Hematopoietic multipotent progenitor cell treated with erythropoietin and hydrocortisone succinate and interleukin-3 and kit ligand, for 4 days (in vitro differentiated cells): ENCODE measurements at places on chromosomes 4 and X.

DNA sequence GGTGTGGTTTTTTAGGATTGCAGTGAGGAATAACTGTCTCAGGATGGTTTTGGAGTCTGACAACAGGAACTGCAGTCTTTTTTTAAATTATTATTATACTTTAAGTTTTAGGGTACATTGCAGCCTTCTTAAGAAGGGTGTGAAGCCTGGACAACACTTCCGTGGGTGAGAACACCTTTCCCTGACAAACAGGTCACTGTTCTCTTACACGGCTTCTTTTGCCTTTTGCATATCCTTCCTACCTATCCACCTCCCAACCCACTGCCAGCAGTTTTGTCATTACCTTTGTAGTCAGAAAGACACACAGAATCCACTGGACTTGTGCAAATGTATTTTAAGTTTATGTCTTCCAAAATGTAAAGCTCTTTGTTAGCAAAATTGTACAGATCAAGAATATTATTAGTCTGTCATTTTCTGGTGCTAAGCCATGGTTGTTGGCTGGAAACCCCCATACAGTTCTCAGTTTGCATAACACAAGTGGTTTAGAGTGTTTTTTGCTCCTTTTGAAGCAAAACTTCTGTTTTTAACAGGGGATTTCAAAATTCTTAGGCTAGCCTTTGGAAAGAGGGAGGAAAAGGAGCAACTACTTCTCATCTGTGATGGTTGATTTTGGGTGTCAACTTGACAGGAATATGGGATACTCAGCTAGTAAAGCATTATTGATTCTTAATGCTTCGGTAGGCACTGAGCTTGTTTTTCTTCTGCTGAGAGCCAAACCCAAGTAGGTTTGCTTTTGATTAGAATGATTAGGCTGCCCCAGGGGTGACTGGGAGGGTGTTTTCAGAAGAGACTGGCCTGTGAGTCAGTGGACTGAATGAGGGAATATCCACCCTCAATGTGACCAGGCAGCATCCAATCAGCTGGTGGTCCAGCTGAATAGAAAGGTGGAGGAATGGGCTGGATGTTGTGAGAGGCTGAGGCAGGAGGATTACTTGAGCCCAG is 29.4 kb upstream of the KLHL2 start:
- DNase-seq: no peak

- no peak for DNase-seq
Measured at GRCh38 chr4:110484767-110485166, 8.8 kb downstream of the ENPEP start.

- DNase-seq: no peak
Measured at GRCh38 chrX:49977319-49978090, 55.1 kb downstream of the CLCN5 start.

GRCh38 chrX:115284877-115285276 is 4.6 kb upstream of the LUZP4 start:
- DNase-seq: no peak

DNA sequence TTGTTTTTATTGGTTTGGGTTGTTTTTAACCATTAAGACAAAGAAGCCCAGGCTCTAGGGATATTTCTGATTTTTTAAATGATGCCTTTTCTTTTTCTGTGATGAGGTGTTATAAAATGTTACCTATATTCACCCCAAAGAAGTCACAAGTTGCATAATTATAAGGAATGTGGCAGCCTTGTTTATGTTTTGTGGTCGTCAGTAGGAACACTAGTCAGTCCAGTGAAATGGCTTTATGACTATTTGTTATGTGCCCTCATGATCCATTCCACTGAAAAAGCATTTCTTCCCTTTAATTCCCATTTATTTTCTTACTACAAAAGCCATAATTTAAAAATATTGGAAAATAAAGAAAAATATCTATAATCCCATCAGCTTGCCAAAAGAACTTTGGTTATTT is 34.4 kb downstream of the CC2D2A start:
- DNase-seq: no peak
